Activated CD4-positive, alpha-beta T cell treated with anti-CD3 and anti-CD28 coated beads for 4 hours (primary cell): ENCODE measurements at places on chromosomes 2 and 18.

DNA sequence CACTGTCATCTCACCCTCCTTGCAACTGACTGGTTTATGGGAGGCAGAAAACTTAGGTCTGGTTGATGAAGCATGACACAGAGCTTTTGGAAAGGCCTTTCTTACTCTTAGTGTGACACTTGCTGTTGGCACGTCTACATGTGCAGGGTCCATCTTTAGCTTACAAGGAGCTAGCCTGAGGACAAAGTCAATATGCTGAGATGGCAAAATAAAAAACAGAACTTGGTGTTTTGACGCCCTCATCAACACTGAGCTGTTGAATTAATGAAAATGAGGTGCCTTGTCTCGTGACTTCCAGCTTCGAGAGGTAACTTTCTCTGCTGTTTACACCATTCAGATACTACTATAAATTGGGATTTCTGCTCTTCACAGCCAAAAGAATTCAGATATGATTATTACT is 78.5 kb upstream of the KIDINS220 start:
- no peak for DNase-seq

- DNase-seq, result no peak
Measured at GRCh38 chr2:70480468-70480867, 73.2 kb downstream of the TGFA start.

- DNase-seq, result no peak
Measured at GRCh38 chr2:71589763-71590162, 136.4 kb downstream of the DYSF start.

DNA sequence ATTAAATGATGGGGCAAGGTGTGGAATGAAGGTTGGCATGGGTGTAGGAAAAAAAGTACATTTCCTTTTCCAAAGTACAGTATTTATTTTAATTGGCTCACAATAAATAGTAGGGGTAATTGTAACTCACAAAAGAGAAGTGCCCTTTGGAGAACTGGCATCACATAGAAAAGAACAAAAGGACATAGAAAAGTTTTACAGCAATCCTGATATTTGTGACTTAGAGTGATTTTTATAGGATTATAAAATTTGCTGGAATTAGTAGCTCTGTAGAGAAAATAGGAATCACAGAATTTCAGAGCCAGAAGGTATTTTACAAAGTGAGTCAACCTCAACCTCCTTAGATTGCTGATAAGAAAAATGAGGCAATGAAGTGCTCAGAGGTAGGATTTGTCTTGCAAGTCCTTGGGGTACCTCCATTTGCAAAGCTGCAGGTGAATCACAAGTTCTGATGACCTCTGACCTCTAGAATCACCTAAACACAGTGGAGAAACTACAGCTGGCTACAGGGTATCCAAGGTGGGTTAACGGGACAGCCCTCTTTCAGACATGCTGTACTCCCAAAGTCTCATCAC is 133.6 kb downstream of the SOCS6 start:
- no peak for DNase-seq

DNA sequence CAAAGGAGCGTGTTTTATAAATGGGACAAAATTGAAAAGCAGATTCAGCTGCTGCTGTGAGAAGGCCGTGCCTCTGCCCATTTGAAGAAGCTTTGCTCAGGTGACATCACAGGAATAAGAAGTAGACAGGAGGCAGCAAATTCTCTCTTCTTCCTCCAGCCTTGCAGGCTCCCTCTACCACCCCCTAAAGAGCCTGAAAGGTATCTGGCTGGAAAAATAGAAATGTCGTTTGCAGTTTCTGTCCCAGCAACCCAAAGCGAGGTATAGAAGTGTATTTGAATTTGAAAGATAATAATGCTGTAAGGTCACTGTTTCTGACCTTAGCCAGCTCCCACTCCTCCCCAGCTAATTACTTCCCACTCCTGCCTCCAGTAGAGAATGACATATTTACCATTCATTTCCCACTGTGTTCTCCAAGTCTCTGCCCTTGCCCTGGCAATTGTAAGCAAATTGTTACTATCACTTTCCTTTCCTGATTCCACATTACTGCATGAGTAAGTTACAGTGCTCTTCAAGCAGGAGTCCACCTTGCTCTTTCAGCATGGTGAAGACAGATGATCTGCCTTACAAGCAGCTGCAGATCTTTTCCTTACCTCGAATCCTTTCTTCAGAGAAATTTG is 56.8 kb upstream of the RASGRP3 start:
- DNase-seq, result no peak

DNA sequence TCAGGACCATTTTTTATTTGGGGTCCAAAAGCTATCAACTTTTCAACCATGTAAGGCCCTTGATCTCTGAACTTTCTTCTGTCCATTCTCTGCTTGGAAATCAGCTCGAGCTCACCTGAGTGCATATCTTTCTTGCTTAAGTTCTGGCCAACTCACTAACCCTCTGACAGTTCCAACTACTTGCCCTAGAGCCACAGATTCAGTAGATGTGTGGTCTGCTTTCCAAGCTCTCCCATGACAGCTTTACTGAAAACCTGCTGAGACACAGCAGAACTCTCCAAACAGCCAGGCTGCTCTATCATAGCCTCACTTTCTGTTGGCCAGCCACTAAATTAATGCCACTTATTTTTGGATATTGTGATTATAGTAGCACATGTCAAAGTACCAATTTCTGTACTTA is 21.2 kb upstream of the IKZF2 start:
- DNase-seq, result no peak

GRCh38 chr2:165369898-165370296 is 99.6 kb upstream of the CSRNP3 start:
- DNase-seq, result no peak

GRCh38 chr18:80167931-80168330 is 58.9 kb downstream of the ADNP2 start:
- no peak for DNase-seq

DNA sequence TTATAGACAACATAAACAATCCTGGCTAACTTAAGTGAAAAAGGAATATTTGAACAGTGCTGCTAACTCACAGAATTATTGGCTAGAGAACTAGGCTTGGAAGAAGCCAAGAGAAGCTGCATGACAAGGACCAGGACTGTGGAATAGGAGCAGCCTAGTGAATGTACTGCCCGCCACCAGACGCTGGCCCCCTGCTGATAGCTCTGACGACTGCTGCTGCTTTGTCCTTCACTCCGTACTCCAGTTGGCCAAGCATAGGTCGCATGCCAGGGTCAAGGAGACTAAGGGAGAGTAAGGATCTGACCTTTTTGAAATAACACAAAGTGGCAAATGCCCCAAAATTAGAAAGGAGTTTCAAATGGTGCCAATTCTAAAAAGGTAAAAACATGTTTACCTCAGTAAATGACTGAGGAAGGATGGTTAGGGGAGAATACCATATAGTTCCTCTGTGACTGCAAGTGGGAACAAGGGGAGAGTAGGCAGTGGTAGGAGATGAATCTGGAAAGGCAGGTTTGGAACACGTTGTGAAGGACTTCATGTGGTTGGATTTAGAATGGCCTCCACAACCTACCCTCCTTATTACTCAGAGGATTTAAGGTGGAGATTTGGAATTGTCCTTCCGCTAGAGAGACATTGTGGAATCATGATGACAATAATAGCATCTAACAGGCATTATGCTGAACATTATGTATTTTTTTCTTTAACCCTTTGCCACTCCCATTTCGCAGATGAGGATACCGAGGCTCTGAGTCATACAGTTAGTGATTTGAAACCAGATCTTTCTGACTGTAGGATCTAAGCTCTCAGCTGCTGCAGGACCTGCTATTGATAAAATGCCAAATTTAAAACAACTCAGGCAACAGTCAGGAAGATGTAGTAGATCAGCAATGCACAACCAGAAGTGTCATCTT is 19.5 kb downstream of the STRADB start:
- no peak for DNase-seq

- no peak for DNase-seq
Measured at GRCh38 chr2:43368483-43369385, 142.3 kb upstream of the ZFP36L2 start.

- no peak for DNase-seq
Measured at GRCh38 chr2:233371641-233372040, 17.3 kb downstream of the DGKD start.

DNA sequence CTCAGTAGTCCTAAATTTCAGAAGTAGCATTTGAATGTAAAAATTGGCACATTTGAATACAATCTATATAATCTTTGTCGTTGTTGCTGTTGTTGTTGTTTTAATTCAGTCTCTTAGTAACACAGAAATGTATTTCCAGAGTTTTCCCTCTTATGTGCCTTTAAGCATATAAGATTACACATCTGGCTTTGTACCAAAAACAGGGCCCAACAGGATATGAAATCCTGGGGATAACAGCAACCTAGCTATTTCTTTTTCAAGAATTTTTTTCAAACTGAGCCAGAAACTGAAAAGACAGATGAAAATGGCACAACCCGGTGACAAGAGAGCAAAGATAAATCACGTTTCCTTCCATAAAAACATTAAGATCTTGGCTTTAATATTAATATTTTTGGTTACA is 906.7 kb downstream of the NRXN1 start:
- no peak for DNase-seq

DNA sequence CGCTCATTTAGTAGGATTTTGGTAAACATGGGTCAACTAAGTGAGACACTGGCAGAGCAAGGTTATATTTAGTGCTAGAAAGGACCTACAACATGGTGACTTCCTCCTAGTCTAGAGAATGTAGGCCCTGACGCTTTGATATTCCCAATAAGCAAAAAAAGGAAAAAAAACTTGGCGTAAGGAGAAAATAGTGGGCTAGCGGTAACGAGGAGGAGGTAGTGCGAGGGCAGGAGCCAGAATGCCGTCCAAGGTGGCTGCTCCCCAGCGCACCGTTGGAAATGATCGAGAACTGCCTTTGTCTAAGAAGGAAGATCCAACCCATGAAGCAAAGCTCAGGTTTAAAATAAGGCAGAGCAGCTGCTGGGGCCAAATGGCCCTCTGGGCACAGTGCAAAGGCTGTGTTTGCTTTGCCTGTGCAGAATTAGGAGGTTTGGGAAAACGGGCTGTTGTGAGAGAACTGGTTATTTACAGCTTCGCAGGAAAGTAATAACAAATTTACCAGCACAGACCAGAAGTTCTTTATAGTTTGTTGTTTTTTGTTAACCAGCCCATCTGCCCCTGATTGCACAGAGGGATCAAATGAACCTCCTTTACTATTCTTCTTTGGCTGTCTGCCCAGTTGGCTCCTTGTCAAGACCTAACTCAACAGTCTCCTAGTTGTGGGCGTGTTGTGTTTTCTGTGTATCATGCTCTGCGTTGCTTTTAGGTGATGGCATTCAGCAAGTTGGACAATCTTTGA is 86.6 kb downstream of the ITGB1BP1 start:
- no peak for DNase-seq

GRCh38 chr2:19888831-19889230 is 13.0 kb downstream of the TTC32 start:
- DNase-seq, result no peak

DNA sequence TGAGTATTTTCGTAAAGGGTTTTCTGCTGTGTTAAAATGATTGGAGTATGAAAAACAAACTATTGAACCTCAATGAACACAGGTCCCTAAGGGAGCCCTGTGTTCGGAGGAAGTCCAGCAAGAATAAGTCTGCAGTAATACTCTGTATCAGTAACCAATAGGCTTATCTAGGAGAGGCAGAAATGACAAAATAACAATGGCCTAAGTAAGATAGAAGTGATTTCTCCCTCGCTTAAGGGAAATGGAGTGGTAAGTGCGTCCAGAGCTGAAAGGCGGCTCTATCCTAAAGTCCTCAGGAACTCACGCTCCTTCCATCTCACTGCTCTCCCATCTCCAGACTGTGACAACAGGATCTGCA is 29.3 kb upstream of the MFSD6 start:
- DNase-seq, result no peak

DNA sequence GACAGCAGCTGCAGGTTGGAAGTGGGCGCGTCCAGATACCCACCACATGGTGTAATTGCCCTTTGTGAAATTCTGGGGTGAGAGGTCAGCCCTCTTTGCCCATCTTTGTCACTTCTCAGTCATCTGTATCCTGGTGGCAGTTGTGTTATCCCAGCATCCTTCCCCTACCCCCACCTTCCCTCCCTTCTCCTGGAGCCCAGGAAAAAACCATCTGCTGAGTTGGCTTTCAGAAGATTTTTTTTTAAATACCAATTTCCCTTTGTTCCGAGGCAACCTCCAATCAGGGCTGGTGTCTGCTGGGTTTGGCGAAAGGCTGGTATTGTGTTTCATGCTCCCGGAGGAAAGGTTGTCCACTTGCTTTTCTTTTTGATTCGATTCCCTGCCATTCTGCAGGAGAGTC is 35.2 kb downstream of the SETBP1 start:
- DNase-seq, result no peak

DNA sequence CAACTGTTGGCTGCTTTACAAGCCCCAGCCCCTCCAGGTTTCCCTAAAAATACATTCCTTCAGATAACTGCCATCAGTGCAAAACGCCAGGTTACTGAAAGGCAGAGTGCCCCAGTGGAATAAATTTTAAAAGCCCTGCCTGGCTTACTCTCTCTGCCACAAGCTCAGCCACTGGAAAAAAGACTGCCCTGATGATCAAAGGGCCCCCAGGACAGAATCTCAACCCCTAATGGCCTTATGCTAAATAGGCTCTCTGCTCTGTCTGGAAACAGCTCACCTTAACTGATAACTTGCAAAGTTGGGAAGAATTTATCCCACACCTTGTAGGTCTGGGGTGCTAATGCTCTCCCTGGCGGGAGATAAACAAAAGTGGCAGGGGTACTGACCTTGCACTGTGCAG is 33.9 kb downstream of the CFAP53 start:
- no peak for DNase-seq

GRCh38 chr2:73426176-73426575 is 40.5 kb downstream of the ALMS1 start:
- no peak for DNase-seq

DNA sequence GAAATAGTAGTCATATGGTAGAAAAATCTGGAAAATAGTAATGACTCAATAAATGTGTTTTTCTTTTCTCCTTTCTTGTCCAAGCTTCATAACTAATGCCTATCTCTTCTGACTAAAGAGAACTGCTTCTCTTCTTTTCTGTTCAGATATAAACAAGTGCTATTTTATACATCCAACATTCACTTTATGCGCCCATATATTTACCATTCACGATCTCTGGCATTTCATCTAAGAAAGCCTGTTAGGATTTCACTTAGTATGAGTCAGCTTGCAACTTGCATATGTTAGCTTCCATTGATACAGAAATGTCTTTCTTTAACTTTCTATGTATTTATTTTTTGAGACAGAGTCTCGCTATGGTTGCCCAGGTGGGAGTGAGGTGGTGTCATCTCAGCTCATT is 224.9 kb downstream of the VAPA start:
- no peak for DNase-seq

DNA sequence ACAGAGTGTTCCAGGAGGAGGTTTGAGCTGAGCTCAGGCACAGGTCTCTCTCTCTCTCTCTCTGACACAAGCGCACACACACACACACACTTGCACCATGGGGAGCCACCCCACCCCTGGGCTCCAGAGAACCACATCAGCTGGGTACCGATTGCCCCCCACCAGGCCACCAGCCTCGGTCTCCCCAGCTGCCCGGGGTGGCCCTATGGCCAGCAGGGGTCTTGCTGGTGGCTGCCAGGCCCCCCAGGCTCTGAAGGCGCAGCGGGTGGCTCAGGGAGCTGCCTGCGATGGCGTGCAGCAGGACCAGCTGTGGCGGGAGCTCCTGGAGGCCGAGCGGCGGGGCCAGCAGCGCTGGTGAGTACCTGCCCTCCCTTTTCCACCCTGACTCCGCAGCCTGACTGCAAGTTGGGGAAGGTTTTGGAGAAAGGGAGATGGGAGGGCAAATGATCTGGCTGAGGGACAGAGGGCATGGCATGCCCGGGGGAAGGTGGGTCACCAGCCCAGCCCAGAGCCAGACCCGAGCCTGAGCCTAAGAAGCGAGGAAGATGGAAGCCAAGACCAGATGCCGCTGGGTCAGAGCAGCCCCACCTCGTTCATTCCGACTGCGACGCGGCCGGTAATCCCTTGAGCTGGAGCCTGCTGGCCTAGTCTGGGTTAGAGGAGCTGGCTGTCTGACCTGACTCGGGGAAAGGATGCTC is 21.9 kb upstream of the SLC66A3 start:
- DNase-seq, result no peak
